ENCODE measurements at places on chromosomes 13 and 19. TPM values are rescaled to one million over a fixed set of nuclear protein-coding genes. Genes with fewer than 3 reads are reported as not detected.
A peak's percentile ranks its signal among the peaks of the same experiment; 100 is the strongest.

GRCh38 chr19:42386974-42387707, 3.0 kb downstream of the CNFN start:
- peak; percentile 94 for DNase-seq

GRCh38 chr19:54616057-54616456, 14.2 kb upstream of the LILRB1 start:
- DNase-seq: no peak

DNA sequence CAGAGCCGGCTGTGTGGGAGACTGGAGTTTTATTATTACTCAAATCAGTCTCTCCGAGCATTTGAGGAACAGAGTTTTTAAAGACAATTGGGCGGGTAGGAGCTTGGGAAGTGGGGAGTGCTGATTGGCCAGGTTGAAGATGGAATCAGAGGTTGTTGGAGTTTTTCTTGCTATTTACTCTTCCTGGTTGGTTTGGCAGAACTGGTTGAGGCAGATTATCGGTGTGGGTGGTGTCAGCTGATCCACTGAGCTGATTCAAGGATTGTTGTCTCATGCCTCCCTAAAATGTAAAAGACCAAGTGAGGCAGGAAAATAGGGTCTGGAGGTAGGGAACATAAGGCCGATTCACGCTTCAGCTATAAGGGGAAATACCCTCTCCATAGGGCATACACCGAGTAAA, 1.3 kb upstream of the TDRD12 start:
- no peak for DNase-seq

DNA sequence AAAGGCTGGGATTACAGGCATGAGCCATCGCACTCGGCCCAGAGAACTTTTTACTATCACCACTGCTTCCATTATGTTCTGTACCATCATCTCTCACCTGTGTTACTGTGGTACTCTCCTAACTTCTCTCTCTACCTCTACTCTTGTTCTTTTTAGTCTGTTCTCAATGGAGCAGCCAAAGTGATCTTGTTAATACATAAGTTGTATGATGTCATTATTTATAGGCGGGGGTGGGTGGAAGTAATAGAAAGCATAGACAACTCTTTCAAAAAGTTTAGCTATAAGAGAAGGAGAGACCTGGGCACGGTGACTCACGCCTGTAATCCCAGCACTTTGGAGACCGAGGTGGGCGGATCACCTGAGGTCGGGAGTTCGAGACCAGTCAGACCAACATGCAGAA, 3.0 kb downstream of the ZNF570 start:
- no peak for DNase-seq

GRCh38 chr19:10936661-10937084, 8.1 kb downstream of the TIMM29 start:
- no peak for DNase-seq

- DNase-seq: no peak
Measured at GRCh38 chr13:107590556-107590955, 624.8 kb downstream of the LIG4 start.

EPSTI1 gene
- 0.37 TPM for total RNA-seq

ZNF285 gene
- 2.5 TPM for total RNA-seq

SYDE1 gene
- 16.8 TPM for total RNA-seq

DNA sequence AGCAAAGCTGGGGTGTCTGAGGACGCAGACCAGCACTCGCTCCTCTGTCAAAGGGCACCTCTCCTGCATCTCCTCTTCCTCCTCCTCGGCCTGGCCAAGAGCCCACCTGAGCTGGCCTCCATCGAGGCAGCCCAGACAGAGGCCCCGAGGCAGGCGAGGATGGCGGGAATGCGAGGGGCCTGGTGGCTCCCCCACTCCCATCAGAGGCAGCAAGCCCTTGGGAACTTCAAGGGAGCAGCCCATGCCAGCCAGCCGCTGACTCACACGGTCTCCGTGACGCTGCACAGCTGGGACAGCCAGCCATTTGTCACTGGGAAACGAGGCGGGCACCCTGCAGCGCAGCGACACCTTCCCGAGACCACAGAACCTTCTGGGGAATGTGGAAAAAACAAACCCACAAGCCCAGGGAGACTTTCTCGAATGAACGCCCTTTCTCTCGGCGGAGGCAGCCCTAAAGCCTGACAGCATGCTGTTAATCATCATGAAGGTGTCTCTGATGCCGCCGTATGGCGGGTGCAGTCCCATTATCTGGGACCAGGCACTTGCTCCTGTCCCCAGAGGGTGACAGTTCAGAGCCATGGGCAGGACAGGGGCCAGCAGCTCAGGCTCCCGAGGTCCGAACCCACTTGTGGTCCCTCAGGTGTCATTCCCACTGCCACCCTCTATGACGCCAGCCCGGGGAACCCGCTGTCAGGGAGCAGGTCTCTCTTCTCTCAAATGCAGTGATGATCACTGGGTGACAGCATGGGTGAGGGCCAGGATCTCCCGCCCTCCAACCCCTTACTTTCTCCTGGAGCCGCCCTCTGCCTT, 53.0 kb downstream of the PEPD start:
- no peak for DNase-seq

DNA sequence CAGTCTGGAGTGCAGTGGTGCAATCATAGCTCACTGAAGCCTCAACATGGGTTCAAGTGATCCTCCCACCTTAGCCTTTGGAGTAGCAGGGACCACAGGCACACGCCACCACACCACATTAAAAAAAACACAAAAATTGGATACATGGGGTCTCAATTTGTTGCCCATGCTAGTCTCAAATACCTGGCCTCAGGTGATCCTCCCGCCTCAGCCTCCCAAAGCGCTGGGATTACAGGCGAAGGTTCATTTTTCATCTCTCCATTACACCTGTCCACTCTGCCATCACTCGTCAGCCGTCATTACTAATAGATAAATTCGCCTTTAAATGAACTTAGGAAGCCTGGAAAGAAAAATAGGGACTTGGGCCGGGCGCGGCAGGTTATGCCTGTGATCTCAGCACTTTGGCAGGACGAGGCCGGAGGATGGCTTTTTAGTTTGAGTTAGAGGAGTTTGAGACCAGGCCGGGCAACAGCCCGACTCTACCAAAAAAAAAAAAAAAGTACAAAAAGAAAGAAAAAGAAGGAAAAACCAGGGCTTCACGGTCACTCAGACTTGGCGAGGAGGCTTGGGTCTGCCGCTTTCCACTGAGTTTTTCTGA, 685 bp upstream of the SUPT5H start:
- no peak for DNase-seq

- no peak for DNase-seq
Measured at GRCh38 chr13:57784633-57785032, 153.1 kb downstream of the PCDH17 start.

INSL3 gene
- 0.41 TPM for total RNA-seq
